ENCODE measurements at places on chromosomes 4 and X.

DNA sequence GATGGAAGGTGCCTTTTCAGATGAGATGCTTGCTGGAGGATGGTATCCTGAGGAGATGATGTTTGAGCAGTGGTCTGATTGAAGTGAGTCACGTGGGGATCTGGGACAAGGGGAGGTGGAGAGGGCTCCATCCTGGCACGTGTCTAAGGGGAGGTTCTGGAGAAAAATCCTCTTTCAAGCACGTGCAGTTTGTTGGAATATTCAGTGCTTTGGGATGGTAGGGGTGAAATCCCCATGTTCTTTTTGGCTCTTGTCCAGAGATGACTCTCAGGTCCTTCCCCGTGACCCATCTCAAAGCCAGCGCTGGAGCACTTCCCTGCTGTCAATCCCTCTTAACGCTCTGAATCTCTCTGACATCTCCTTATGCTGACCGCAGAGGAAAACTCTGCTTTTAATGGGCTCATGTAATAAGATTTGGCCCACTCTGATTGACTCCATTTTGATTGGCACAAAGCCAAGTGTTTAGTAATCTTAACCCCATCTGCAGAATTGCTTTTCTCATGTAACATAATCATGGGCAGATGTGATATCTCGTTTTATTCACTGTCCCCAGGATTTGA, 10.8 kb upstream of the KLKB1 start:
- no peak for DNase-seq

DNA sequence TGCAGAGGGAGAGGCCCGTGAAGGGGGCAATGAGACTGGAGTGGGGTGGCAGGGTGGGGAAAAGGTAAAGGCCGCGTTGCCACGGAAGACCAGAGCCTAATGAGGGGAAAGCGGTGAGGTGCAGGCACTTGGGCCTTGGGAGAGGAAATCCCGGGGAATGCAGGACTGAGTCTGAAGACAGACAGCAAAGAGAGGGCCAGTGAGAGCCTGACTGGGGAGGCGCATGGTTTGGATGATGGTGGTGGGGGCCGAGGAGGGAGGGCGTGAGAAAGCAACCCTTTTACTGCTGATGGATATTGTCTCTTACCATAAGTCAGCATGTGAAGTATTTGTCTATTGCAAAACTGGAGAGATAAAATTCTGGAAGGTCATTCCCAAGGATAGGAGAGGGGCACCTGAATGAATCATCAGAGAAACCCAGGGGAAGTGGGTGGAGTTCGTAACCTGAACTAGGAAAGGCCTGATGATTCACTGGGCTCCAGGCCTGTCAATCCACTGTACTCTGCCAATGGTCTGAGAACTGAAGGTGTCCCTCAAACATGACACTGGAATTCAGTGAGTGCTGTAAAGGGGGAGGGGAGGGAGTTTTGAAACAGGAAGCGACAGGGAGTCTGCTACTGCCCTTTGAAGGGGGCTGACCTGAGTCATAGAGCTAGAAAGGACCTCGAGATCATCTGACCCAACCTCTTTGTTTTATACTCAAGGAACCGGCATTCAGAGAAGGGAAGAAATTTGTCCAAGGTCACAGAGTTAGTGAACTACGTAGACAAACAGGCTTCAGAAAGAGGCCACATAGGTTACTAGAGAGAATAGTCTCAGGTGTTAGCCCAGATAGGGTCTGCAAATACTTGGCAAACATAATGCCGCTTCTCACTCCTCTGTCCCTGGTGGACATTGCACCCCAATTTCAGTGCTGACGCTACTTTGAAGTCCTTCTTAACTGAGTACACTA, 52.2 kb downstream of the NALF2 start:
- no peak for DNase-seq

DNA sequence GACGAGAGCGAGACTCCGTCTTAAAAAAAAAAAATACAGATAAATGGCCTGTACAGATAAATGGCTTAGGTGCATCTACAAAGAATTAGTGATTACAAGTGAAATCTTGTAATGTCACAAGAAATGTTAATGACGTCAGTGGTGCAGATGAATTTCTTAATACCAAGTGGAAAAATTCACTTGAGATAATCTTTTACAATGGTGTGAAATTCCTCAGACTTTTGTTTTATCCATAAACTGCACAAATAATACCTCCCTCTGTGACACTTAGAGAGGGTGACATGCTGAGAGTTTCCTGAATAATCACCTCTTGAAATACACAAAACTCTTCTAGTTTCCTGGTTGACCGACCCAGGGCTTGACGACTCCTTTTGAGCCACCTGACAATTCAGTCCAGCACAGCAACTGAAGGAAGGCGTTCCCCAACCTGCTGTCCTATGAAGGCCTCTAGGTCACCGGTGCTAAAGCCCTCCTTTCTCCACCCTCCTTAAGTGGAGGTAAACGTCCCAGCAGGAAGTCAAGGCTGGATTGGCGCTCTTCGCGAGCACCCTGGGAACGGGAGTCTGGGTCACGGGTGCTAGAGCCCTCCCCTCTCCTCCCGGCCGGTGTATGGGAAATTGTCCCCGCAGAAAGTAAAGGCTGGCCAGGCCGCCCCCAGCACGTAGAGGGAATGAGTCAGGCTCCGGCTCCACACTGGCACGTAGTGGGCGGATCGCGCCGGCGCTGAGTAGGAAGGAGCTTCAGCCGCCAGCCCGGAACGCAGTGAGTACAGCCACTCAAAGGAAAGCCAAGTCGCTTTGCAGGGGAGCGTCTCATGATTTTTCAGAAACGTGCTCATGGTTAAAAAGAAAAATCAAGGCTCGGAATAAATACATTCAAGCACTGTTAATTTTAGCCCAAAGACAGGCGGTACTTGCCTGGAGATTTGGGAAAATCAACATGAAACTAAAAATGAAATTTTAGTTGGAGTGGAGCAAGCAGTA, at the start of gene TMEM144:
TMEM144 (plus strand) TSS at position 662 of the 983 bp plus-strand sequence. CDS start 2,182 bp downstream, outside the sequence.
- no peak for DNase-seq

GRCh38 chr4:4185528-4185927, 41.2 kb downstream of the OTOP1 start:
- no peak for DNase-seq

DNA sequence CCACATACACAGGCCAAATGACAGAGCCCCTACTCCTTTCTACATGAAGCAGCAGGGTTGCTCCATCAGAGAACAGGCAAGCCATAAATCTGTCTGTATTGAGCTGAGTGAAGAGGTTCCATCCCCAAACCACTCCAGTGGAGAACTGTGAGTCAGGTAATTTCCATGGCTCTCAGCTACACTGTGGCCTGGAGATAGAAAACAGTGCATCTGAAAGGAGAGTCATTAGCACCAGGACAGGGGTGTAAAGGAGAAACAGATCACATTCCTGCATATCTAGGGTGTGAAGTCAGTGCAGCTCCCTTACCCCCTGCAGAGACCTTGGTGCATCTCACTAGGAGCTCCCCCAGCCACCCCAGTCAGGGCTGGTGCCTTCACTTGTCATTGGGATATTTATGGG, 314.7 kb downstream of the CHIC1 start:
- DNase-seq, result no peak

- no peak for DNase-seq
Observed at GRCh38 chr4:87019898-87020297, 85.1 kb downstream of the AFF1 start.

DNA sequence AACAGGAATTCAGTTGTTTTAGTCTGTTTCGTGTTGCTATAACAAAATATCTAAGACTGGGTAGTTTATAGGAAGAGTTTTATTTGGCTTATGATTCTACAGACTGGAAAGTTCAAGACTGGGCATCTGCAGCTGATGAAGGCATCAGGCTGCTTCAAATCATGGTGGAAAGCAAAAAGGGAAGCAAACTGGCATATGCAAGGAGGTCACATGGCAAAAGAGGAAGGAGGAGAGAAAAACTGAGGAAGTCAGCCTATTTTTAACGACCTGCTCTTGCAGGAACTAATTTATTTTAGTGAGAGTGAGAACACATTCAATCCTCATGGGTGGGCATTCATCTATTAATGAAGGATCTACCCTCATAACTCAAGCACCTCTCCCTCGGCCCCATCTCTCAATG, 363.1 kb upstream of the HS3ST1 start:
- no peak for DNase-seq

- DNase-seq, result no peak
Observed at GRCh38 chr4:56099378-56099786, 150.6 kb downstream of the CEP135 start.

GRCh38 chr4:69831270-69831627, 28.7 kb downstream of the SULT1E1 start:
- no peak for DNase-seq

- no peak for DNase-seq
Observed at GRCh38 chr4:52997132-52997416, 135.0 kb downstream of the RASL11B start.

GRCh38 chrX:101163166-101163565, 56.4 kb upstream of the DRP2 start:
- no peak for DNase-seq

DNA sequence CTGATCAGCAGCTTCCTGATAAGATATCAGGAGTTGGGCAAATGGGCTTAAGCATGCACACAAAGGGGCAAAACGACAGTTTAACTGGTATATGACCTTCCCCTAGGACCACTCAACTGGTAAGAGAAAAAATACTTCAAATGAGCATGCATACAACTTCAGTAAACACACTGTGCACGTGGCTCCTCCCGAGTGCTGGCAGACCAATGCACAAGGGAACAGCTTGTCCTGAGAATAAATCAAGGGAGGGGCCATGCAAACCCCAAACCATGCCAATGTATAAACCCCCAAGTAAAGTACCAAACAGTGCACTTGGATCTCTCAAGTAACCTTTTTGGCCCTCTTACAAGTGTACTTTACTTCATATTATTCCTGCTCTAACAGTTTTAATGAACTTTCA, 293.3 kb upstream of the TBX22 start:
- DNase-seq, result no peak

DNA sequence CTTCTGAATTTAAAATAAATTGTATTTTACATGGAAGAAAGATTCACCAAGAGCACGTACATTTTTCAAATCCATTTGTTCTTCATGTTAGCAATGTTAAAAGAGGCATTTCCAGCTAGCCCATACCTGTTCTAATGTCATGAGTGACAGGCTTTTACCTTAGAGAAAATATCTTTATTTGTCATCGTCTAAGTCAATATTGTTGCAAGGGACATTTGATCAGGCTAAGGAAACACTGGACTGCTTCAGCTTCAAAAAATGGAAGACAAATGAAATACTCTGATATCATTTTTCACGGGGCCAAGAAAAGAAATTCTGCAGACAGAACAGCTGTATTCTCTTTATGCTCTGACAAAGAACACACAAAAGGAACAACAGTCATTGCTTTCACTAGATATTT, 207.7 kb downstream of the RCHY1 start:
- DNase-seq, result no peak

DNA sequence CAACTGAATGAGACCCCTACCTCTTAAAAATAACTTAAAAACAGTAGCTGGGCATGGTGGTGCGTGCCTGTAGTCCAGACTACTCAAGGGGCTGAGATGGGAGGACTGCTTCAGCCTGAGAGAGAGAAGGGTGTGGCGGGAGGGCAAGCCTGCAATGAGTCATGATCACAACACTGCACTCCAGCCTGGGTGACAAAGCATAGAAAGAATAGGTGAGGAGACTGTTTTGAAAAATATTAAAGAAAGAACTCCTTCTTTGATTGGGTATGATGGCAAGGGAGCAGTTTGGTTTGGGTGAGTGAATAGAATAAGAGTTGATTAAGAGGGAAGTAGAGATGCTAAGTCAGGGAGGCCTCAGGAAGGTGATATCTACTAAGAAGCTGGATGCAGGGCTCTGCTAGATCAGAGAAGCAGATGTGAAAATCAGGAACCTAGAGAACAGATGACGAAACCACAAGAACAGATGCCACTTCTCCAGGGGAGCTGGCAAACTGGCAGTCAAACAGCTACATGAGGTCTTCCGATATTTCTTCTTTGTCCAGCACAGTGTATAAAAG, 318.6 kb downstream of the OPHN1 start:
- no peak for DNase-seq

DNA sequence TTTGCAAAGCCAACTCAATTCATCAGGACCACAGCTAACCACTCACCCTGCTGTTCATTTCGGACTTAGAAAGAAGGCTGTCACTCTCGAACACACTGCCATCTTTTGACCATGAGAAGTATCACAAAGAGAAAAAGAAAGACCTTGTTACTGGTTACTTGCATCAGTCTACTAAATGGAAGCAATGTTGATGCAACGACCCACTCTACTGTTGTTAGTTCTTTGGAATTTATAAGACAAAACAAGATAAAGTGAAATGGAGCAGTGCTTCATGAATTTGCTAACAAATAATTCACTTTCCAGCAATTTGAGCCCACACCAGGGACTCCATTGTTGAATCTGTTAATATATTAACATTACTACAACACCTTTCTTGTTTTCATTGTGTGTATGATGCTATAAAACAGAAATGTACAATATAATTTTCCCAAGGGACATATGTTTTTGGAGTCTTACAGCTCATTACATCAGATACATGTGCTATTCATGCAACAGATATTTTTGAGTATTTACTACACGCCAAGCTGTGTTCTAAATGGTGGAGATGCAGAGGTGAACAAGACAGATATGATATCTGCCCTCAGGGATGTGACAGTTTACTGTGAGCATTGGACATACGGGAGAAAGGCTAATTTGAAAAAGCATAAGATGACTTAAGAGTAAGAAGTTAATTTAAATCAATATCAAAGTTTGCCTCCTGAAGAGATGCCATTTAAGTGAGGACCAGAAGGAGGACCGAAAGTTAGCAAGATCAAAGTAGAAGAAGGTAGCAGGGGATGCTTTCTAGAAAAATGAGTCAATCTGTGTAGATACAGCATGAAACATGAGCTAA, 87.2 kb downstream of the AREG start:
- DNase-seq, result no peak

- DNase-seq, result no peak
Observed at GRCh38 chrX:131677655-131678628, 134.1 kb downstream of the OR13H1 start.

GRCh38 chr4:74174941-74175340, 17.0 kb downstream of the MTHFD2L start:
- DNase-seq, result no peak

DNA sequence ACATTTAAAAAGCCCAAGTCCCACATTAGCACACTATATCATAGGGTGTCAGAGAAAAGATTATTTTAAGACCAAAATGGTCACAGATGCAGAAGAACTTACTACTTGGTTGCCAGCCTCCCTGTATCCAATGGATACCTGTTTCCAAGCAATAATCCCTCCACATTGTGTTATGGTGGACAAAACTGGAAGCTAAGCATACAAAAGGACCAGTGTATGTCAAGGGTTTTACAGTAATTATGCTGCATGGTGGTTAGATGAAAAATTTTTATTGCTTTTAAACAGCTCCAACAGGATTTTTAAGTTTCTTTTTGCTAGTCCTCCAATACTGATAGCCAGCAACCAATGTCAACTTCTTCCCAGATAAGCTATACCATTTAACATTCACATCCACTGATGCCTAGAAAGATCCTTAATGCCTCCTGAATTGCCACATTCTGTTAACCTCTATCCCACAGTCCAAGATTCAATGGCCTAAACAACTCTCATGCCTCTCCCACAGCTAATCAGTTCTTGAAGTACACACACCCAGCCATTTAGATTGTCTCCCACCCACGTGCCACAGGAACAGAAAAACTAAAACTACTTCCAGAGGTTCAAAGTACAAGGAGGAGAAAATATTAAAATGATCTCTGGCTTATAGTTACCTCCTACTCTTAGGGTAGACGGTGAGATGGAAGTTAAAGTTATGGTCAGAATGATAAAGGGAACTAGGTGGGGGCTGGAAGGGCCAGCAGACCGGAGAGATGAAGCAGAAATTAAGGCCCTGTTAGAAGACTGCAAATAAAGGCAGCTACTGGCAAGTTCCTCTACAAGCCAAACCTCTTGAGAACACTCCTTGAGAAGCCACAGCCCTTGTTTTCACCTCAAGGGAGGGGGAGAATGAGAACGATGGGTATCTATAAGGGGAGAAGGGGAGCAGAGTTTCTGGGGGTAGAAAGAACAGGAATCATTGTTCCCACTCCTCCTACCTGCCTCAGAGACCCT, 5.5 kb downstream of the MED14 start:
- no peak for DNase-seq

Data from stimulated activated CD8-positive, alpha-beta memory T cell treated with anti-CD3 and anti-CD28 coated beads, Interleukin-2, amount 100 ng/mL, for 1 hour (primary cell).